T-helper 2 cell (primary cell): ENCODE measurements at places on chromosomes 7 and 10.

DNA sequence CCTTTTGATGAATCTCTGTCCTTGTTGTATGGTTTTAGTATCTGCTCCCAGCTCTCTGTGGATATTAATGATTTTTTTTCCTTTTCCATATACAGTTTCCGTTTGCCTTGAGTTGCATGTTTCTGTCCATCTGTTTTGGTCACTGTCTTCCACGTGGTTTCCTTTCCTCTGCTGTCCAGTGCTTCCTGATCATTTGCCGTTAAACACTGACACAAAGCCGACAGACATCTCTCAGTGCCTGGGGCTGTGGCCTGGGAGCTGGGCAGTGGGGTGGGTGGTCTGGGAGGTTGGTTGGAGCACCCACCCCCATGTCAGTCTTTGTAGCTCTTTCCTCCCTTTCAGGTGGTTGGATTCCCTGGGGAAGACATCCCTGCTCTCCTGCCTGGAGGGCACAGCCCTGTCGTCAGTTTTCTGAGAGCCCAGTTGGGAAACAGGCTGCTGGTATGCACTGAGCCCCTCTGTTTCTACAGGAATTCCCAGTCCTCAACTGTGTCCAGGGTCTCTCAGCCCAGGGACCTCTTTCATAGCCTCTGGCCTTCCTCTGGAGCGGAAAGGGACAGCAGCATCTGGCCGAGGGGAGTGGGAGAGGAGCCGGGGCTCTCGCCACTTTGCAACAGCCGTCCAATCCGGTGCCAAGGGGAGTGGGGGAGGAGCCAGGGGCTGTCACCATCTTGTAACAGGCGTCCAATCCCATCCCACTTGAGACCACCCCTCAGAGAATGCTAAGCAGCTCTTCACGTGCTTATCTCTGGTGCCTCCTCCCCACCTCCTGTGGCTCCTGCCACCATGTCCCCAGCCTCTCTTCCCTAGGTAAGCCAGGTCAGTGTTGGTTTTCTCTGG lies 26.7 kb upstream of the MKI67 start:
- DNase-seq = no peak

DNA sequence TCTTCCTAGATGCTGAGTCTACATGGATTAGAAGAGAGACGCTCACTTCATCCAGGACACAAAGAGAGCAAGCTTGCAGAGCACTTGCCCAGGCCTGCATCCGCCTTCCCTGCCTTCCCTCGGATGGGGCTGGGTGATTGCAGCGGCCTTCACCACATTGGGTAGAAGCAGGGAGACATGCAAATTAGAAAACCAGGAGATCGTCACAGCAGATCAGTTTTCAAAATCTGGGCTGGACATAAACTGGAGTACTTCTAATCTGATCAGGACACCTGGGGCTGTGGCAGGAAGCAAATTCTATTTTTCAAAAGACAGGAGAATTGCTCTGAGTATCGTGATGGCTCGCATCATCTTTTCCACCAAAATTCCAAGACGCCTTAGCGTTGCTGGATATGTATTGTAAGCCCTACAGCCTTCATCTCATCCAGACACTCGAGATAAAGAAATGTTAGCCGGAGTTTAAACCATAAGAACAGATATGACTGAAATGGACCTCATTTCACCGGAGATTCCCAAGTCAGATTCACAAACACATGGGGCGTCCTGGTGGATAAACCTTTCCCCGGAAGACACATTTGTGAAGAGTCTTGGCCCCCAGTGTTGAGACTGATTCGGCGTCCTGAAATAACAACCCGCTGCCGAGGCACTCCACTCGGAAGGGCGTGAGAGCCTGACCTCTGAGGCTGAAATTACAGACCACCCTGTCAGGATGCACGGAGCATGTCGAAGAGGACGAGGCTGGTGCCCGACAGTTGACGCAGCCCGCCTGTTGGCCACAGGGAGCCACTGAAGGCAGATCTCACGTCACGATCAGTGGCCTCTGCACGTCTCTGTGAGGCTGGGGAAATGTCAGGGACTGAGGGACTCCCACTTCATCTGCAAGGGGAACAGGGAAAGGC lies 91.2 kb upstream of the PARD3 start:
- no peak for DNase-seq

DNA sequence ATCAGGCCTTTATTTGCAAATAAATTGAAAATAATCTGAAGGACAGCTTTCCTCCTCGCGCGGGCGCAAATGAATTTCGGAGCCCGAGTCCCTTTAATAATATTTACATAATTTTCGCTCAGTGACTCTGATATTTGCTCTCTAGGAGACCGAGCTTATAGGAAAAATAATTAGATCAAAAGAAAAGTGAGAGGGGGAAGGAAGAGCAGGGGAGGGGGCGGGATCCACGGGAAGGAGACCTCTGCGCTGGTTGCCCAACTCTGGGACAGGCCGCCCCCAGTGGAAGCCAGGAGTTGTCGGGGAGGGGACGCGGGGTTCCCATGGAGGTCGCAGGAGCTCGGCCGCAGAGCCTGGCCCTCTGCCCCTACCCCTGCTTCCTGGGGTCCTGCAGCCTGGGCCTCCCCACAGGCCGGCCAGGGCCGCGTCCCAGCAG lies 5.8 kb downstream of the UNCX start:
- DNase-seq = no peak

DNA sequence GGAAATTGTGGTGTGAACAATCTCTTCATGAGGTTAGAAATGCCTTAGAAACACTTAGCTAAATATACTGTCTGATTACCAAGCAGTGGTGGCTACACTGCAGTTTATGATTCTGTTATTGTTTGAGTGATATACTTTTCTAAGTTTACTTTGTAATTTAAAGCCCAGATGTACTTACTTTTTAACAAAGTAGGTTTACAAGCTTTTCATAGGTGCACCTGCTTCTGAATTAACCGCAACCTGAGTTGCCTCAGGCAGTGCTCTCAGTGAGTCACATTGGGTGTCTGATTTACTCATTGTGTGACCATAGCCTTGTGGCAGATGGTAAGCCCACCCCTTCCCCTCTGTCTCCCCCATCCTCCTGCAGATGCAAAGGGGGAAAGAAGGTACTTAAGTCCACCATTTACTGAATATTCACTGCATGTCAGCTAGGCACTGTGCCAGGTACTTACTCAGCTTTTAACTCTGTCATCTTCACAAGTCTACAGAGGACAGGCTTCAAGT lies 9.0 kb downstream of the MTURN start:
- no peak for DNase-seq

DNA sequence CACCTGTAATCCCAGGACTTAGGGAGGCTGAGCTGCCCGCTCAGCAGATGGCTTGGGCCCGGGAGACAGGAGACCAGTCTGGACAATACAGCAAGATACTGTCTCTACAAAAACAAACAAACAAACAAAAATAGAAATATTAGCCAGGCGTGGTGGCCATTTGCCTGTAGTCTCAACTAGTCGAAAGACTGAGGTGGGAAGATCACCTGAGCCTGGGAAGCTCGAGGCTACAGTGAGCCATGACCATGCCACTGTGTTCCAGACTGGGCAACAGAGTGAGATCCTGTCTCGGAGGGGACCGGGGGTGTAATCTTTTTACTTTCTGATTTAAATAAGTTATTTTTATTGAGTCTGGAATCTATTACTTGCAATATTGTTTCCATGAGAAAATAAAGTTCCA lies 274.6 kb downstream of the PARD3 start:
- no peak for DNase-seq

DNA sequence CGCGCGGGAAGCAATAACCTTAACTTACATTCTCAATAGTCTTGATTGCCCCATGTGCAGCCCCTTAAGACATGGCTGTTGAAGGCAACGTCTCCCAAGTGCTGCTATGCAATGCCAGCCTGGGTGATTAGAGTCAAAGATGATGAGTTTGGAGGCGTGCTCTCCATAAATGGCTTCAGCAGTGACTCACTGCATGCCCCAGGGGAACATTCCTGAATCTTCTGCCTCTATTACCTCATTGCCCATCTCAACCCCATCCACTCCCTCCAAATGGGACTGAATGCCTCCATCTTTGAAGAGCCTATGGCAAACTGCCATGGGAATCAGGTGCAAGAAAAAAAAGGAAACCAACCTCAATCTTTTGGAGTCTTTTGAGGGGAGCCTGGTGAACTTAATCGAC lies 282.8 kb downstream of the SNX10 start:
- DNase-seq = no peak

GRCh38 chr10:124724279-124725027 lies 19.7 kb downstream of the FAM53B start:
- no peak for DNase-seq

DNA sequence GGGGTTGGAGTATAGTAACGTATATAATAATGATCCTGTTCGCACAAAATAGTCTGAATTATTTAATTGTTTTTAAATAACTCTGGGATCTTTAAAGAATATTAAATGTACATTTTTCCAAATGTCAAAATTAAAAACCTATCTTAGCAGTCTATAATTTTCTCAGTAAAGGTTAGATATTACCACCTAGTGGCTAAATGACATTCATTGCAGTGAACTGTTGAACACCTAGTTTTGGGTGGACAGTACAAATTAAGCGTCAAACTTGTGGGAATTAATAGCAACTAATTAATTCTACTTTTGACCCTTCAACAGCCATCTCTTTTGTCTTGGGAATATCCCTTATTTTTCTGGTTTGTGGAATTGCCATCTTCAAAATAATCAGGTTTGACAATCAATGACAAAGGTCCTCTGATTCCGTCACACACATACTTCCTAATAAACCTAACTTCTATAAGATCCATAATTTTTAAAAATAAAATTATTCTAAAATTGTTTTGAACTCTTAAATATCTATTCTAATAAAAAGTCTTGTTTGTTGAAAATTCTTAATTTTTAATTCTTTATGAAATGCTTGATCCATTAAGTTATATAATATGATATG lies 165.7 kb downstream of the SEMA3D start:
- no peak for DNase-seq

DNA sequence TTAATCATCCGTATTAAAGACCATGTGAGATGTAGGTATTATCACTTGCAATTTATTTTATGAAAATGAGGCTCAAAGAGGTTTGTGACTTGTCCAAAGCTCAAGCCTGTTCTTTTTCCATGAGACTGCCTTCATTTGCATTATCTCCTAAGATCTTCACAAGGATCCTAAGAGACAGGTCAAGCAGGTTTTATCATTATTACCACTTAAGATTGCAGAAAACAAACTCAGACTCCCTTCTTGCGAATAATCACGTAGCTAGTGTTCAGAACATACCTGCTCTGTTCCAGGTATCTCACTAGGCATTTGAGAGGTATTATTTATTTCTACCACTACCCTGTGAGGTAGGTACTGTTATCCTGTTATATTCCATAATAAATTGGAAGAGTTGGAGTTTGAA lies 64.8 kb downstream of the ZNRF2 start:
- no peak for DNase-seq

DNA sequence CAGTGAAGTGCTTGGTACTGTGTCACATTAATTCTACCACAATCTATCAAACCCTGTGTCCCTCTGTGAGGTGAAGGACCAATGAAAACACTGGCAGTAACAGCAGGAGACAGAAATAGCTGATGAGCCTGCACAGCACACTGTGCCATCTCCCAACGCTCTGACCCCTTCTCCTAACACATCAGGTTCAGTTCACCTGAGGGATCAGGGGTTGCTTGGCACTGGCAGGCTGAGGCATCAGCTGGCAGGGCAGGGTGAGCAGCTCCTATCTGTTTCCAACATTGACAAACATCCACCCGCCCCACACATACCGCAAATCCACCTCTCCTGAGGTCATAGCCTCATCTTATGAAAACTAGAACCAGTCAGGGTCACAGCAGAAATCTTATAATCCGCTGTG lies 120.9 kb downstream of the ICA1 start:
- no peak for DNase-seq

GRCh38 chr10:22742678-22743077 lies 28.3 kb upstream of the PIP4K2A start:
- no peak for DNase-seq

DNA sequence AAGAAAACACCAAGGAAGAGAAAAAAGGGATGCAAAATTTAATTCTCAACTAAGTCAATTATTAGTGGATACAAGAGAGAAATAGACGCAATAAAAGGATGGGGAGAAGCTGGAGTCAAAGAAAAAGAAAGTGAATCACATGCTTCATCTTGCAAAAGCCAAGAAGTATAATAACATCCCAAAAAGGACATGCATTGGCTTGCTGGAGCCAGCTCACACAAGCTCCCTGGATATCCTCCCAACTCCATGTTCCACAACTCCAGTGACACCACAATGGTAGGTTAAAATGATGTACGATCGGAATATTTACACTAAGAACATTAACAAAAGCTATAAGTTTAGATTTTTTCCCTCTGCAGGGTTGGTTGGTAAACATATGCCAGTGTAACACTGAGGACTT lies 72.4 kb downstream of the MACC1 start:
- no peak for DNase-seq

DNA sequence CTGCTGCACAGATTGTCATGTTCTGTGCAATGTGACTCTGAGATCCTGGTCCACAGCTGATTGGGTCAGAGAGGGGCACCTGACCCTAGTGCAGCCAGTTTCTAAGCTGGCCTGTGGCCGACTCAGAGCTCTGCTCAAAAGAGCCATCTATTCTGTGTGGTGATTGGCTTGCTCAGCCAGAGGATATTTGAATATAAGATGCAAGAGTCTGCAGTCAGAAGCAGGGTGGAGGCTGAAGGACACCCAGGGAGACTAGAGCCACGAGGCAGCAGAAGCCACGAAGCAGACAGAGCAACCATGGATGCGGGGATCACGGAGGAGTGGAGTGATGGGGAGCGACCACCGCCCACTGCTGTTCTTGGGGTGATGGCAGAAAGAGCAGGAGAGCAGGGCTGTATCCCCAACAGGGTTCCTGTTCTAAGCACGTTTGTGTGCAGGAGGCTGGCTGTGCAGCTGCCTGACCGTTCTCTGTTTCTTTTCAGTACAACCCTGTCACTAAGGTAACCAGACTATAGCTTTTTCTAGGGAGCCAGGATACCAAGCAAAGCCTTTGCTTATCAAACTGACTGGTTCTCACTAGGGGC lies 19.5 kb upstream of the RHEB start:
- DNase-seq = no peak

DNA sequence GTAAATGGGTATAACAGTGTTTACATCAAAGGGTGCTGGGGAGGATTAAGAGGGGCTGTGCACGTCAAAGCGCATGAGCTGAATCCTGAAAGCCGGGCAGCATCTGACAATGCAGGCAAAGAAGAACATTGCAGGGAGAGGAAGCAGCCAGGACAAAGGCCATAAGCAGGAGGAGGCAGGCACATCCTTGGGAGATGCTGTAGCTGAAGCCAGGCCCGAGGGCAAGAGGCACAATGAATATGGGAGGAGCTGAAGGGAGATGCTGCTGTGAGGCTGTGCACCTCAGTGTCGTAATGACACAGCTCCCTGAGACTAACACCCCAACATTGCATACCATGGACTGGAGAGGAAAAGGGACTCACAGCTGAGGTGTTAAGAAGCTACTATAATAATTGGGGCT lies 129.2 kb downstream of the BTAF1 start:
- DNase-seq = no peak

- no peak for DNase-seq
These were observed 36.2 kb downstream of the CCDC6 start for GRCh38 chr10:59870152-59870551.

DNA sequence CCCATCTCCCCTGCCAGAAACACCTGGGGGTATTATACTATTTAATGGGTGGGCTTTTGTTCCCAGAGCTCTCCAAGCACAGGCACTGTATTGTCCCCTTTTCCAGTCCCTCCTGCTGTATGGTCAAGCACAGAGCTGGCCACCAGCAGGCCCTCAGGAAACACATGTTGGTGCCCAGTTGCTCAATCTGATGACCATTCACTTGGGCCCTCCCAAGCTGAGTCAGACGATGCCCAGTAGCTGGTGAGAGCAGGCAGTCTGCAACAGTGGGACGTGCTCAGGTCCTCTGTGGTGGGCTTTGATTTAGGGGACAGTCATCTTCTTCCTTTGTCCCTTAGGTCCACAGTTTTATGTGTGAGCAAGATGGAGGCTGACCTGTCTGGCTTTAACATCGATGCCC lies 11.8 kb downstream of the SFXN2 start:
- DNase-seq = no peak
